ENCODE measurements at places on chromosomes 2 and 18.

DNA sequence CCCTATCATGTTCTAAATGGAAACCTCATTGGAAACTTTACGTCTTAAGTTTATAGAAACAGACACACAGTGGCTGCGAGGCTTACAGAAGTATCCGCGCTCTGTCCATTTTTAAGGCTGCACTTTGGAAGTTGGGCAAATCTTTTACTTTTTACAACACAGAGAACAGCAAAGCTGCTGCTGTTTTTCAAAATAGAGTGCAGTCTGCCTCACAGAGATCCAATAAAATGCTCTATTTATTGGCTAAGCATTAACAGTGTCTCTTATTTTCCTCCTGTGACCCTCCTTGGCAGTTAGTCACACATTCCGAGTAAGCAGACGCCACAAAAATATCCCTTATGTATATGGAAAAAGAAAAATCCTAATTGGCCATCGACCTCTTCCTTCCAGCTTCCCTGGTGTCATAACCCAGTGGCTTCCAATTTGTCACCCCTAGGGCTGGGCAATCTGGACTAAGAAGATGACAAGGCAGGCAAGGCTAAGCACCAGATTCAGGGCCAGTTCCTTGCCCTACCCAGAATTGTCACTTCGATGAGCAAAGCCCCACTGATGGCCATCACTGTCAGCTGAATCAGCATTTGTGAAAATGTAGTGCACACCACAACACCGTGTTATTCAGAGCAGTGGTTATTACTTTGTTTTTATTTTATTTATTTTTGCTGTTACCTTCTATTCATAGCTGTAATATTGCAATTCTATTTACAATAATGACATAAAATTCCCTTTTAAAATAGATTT is 47.7 kb upstream of the MEIS1 start:
- no peak for DNase-seq

DNA sequence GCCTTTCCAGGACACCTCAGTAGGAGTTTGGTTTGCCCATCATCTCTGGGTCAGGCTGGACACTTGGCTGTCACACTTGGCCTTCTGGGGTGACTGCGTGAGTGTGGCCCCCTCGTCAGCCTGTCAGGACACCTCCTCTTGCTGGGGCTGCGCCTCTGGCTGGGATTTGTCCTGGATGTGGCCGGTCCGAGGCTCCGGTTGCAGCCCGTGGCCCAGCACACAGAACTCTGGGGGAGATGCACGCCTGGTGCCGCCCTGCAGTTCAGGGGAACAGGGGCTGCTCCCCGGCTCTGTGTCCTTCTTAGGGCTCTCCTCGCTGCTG is 9.6 kb downstream of the PCARE start:
- no peak for DNase-seq

- DNase-seq = no peak
Observed at GRCh38 chr2:209458008-209458979, 34.4 kb downstream of the MAP2 start.

- no peak for DNase-seq
Observed at GRCh38 chr2:105538840-105539239, 140.0 kb upstream of the FHL2 start.

GRCh38 chr2:109519513-109519912 is 94.3 kb downstream of the SEPTIN10 start:
- DNase-seq = no peak

DNA sequence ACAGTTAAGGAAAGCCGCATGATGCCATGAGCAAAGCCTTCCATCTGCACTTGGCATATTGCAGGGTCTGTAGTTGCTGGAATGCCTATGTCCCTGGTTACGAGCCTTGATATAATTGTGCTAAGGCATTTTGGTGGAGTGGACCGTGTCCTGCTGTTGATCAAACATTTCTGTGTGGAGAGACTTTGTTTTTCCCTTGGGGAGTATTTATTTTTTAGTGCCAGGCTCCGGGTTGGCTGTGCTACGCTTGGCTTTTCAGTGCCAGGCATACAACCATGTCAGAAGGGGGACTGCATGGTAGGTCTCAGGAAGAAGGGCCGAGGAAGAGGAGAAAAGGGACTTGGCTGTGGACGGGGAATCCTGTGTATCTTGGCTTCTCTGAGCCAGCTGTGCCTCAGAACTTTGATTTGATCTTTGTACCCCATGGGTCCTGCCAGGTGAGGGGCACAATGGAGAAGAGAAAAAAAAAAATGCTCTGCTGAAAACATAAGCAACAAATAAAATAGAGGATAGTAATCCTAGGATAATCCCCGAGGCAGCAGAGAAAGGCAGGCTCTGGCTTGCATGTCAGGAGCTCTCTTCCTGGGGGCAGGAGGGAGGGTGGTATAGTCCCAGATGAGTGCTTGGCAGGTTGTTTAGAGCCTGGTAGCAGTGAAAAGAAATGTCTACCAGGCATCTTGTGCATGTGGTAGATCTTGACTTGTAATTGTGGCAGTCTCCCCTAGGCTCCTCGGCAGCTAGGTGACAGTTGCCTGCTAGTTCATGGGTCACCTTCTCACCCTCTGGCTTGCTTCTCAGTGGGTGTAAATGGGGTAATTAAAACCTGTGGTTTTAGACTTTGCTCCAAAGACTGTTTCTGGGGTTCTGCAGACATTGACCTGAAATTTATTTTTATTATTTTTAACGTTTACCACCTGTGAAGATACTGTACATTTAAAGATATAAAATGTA is 233.0 kb downstream of the NEDD4L start:
- DNase-seq = no peak

DNA sequence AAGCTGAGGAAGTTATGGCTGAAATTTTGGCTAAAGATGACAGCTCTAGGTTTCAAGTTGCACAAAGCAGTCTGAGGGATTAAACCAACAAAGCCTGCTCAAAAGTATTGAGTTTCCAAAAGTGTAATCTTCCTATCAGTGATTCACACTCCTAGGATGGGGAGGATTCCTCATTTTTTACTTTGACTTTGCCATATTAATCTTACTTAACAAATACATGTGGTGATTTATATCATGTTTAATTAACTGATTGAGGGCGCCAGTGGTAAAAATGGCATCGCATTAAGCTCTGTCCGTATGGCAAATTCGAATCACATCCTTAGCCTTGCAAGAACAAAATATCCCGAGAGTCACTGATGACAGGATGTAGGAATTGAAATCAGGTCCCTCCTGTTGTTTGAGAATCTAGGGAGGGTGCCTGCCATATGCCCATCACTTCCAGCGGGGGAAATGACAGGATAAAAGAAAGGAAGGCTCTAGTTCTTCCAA is 78.1 kb upstream of the ETAA1 start:
- no peak for DNase-seq

GRCh38 chr2:8583400-8584173 is 98.3 kb upstream of the ID2 start:
- peak; percentile 56 for DNase-seq

DNA sequence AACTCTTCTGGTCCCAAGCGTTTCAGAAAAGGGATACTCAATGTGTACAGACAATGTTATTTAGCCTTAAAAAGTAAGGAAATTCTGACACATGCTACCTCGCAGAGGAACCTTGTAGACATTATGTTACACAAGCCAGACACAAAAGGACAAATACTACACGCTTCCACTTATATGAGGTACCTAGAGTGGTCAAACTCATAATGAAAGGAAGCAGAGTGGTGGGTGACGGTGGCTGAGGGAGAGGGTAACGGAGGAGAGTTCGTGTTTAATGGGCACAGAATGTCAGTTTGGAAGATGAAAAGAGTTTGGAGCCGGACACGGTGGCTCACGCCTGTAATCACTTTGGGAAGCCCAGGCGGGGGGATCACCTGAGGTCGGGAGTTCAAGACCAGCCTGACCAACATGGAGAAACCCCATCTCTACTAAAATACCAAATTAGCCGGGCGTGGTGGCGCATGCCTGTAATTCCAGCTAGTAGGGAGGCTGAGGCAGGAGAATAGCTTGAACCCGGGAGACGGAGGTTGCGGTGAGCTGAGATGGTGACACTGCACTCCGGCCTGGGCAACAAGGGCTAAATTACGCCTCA is 1.4 kb downstream of the MCM6 start:
- DNase-seq = no peak

GRCh38 chr18:8326763-8327394 is 282.4 kb upstream of the RAB12 start:
- DNase-seq = no peak

GRCh38 chr18:3891245-3891644 is 441.3 kb downstream of the TGIF1 start:
- no peak for DNase-seq

DNA sequence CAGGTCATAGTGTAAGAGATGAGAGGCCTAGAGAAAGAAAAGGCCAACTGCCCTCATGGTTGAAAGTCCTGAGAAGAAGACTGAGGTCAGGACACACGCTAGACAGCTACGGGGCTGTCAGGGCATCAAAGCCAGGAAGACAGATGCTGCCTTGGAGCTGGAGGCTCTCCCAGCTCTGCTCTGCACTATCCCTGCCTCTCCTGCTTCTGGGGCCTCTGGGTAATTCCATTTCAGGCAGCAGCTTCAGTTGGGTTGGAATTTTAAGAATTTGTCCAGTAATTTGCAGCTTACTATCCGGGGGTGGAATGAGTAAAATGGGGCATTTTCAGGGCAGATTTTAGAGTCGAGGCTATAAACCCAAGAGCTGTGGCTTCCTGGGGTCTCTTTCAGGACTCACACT is 76.2 kb upstream of the CTAGE1 start:
- DNase-seq = no peak

- no peak for DNase-seq
Observed at GRCh38 chr2:75003773-75004172, 45.3 kb downstream of the POLE4 start.

DNA sequence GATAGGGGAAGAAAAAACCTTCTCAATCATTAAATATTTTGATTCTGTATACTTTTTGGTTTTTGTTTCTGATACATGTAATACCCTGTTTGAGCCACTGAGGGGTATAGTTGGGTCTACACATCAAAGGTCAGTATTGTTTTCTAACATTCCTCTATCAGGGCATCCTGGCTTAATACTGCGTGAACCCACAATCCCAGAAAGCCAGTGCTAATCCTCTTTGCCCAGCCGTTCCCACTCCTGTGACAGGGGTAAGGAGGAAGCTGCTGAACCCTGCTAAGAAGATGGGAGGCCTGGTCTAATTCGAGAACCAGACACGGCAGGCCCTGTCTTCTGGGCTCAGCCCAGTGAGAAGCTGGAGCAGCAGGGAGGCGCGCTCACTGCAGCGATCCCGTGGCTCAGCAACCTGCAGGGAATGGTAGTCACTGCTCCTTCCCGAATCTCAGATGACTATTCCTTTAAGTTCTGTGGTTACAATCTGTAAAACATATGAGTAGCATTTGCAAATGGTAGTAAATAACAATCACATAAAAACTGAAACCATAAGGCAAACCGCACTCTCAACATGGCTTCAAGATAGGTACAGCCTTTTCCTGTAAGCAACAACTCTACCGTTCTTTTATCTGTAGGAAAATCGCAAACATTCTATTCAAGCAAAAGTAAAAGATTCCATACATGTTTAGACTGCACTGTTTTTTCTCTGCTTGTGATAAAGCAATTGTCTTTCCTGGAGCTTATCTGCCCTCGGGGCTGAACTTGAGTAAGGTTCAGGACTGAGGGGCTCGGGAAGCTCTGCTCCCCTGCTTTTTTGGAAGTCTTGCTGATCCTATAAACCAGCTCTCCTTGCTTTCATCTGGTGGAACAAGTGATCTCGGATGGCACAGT is 87.0 kb downstream of the EPB41L3 start:
- no peak for DNase-seq

DNA sequence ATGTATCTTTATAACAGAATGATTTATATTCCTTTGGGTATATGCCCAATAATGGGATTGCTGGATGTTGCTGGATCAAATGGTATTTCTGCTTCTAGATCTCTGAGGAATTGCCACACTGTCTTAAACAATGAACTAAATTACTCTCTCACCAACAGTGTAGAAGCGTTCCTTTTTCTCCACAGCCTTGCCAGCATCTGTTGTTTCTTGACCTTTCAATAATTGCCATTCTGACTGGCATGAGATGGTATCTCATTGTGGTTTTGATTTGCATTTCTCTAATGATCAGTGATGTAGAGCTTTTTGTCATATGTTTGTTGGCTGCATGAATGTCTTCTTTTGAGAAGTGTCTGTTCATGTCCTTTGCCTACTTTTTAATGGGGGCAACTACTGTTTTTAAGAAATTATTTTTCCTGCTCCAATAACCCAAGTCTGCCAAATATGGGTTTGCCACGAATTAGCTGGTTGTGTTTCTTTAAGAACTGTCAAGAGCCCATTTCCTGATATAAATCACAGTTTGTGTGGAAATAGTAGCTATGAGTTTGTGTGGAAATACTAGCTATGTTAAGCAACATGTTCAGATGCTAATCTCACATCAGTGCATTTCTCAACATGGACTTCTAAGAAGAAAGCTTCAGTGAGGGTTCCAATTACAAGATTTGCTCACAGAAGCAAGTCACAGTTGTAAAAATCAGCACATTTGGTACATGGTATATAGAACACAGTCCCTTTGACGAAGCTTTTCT is 259.4 kb downstream of the ANAPC1 start:
- no peak for DNase-seq

DNA sequence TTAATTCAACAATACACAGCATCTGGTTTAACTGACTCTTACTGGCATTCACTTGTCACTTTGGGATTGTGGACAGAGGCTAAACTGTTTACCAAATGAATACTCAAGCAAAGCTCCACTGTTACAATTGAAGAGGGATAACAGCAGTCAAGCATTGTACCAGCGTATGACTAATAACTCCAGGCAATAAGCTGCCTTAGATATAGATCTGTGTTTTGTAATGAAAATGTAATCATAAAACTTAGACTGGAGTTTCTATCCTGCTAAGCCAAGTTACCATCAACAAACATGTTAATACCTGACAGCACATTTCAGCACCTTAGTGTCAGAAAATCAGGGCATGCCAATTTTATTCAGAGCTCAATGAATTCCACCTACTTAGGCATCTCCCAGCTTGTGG is 889.5 kb downstream of the EPHA4 start:
- DNase-seq = no peak

- DNase-seq = no peak
Observed at GRCh38 chr2:60849187-60849586, 32.2 kb upstream of the REL start.

DNA sequence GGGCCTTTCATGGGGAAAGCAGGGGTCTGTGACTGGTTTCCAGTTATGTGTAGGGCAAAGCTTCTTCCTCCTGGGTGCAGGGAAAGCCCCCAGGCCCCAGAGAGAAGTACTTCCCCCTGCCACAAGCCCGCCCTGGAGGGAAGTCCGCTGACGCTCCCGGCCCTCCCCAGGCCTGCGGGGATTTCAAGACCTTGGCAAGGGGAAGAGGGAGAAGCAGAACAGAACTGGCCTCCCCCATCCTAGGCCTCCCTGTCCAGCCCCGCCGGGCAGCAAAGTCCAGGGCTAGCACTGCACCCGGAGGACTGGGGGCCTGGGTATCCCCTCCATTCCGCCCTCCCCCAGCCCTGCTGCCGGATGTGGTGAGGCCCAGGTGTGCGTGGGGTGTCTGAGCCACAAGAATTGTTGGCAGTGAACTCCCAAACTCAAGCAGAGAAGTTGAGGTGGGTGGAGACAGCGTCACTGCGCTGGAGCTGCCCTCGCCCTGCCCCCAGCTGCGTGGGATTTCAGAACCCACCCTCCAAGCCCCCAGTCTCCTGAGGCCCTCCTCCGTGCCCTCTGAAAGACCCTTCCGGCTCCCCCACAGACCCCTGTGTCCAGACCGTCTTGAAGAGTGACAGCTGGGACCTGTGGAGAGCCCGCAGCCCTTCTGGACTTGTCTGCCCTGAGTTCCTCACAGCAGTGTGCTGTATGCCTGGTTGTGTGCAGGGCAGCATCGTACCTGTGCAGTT is 1.1 kb upstream of the DUSP2 start:
- DNase-seq = peak; percentile 69

- no peak for DNase-seq
Observed at GRCh38 chr2:210611466-210611865, 55.1 kb downstream of the CPS1 start.
